ENCODE measurements at places on chromosomes 12 and 14.

- H3K4me1 ChIP-seq: peaks cover 9% of the 10 kb centered on the region
- H3K27ac ChIP-seq: peak overlapping the region; percentile 24
- no peaks in the 10 kb centered on the region for H3K27me3 ChIP-seq
These were observed 81.4 kb upstream of the ARID2 start for GRCh38 chr12:45648070-45648469.

GRCh38 chr12:129467726-129468125 is 436.1 kb downstream of the TMEM132D start:
- DNase-seq: no peak
- no peaks in the 10 kb centered on the region for H3K36me3 ChIP-seq
- H3K4me3 ChIP-seq: no peak overlapping the region
- H3K27me3 ChIP-seq: no peaks in the 10 kb centered on the region

- DNase-seq: no peak
- H3K36me3 ChIP-seq: no peaks in the 10 kb centered on the region
- no peak overlapping the region for H3K4me3 ChIP-seq
- no peaks in the 10 kb centered on the region for H3K27me3 ChIP-seq
These were observed 10.2 kb downstream of the ELK3 start for GRCh38 chr12:96204381-96204780.

GRCh38 chr12:59657266-59657665 is 61.4 kb downstream of the SLC16A7 start:
- H3K4me1 ChIP-seq: no peaks in the 10 kb centered on the region
- no peak overlapping the region for H3K4me3 ChIP-seq
- no peaks in the 10 kb centered on the region for H3K27me3 ChIP-seq
- no peak overlapping the region for H3K27ac ChIP-seq

DNA sequence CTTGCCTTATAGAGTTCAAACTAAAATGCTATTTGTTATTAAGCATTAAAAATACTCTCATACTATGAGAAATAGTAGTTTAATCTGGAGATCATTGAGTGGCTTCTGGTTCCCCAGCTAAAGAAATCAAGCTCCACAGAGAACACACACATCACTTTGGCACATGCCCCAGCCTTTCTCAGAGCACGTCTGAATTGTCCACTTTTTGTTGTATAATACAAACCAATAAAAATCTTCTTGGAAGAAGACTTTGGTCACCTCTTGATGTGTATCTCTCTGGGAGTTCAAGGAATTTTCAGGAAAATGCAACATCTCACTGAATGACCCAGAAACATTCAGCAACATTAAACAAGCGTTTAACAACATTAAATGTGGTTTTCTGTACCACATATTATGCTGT is 413.9 kb downstream of the GALC start:
- H3K36me3 ChIP-seq: no peaks in the 10 kb centered on the region
- H3K4me3 ChIP-seq: no peak overlapping the region
- no peak overlapping the region for H3K27ac ChIP-seq
- no peaks in the 10 kb centered on the region for H3K27me3 ChIP-seq
- DNase-seq: no peak
- H3K4me1 ChIP-seq: no peaks in the 10 kb centered on the region

DNA sequence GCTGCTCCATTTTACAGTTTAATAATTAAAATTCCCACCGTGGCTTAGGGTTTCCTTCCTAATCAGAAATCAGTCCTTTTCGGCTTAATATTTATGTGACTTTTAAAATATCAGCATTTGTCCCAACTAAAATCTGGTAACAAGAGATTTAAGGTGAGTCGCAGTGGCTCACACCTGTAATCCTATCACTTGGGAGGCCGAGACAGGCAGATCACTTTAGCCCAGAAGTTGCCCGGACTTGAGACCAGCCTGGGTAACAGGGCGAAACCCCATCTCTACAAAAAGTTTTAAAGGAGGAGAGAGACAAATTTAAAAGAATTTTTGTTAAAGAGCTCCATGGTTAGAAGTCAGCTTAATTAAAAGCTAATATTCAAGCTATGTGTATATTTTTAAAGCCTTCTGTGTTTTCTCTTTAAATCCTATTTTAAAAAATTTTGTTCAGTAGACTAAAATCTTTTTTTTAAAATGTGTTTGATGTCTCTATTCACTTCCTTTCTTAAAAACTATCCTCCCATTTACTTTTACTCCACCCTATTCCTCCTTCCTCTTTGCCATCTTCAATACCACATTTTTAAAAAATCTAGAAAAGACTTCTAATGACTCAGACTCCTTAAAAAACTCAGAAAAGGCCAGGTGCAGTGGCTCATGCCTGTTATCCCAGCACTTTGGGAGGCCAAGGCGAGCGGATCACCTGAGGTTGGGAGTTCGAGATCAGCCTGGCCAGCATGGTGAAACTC is 3.8 kb upstream of the TAC3 start:
- no peaks in the 10 kb centered on the region for H3K4me1 ChIP-seq
- no peak for DNase-seq

DNA sequence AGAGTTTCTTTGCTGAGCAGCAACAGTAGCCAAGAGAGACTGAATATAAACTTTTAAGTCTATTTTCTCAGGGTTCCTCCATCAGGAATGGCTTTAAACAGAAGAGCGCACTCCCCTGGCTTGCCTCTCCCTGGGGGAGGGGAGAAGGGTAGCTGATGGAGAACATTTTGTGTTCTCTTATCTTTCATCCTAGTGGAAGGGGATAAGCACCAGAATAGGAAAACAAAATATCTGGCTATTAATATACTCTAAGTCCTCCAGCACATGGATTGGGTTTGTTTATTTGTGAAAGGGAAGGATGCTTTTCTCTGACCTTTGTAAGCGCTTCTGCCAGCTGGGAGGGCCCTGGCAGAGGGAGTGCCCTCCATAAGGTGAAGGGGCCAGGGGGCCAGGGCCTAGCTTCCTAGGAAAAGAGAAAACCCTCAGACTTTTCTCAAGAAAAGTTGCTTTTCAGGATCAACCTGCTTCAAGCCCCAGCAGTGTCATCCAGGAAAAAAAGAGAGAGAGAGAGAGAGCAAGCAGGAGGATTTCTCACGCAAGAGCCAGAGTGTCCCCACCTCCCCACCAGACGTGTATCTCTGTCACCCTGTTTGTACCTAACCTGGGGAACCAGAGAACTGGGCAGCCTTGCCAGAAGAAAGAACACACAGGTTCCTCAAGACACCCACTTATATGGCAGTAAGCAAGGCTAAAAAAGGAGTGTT is 34.3 kb upstream of the ATP2A2 start:
- peak; percentile 56 for DNase-seq
- no peaks in the 10 kb centered on the region for H3K27me3 ChIP-seq
- peaks cover 68% of the 10 kb centered on the region for H3K4me1 ChIP-seq
- H3K4me3 ChIP-seq: no peak overlapping the region
- no peaks in the 10 kb centered on the region for H3K36me3 ChIP-seq

- no peak overlapping the region for H3K4me3 ChIP-seq
- H3K4me1 ChIP-seq: no peaks in the 10 kb centered on the region
- no peaks in the 10 kb centered on the region for H3K36me3 ChIP-seq
- no peak for DNase-seq
These were observed 20.9 kb downstream of the PLEKHA5 start for GRCh38 chr12:19150273-19150900.

DNA sequence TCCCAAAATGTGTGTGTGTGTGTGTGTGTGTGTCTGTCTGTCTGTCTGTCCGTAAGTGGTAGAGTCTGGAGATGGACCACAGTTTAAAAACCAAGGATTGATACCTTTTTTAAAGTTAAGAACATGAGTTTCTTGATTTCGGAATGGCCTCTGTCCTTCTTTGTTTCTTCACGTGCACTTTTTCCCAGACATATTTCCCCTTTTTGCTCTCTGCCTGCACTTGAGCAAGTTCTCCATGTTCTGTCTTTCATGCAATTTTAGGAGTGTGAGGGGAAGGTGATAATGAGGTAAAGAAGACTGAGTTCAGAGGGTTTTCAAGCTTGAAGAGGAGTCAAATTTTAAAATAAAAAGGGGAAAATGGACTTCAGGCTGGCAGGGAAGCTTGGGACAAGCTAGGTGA is 12.7 kb downstream of the OLR1 start:
- H3K4me1 ChIP-seq: no peaks in the 10 kb centered on the region
- no peak overlapping the region for H3K4me3 ChIP-seq
- no peaks in the 10 kb centered on the region for H3K36me3 ChIP-seq
- DNase-seq: no peak
- H3K27ac ChIP-seq: no peak overlapping the region

- H3K27me3 ChIP-seq: no peaks in the 10 kb centered on the region
- no peak overlapping the region for H3K27ac ChIP-seq
- no peaks in the 10 kb centered on the region for H3K4me1 ChIP-seq
- no peak overlapping the region for H3K4me3 ChIP-seq
- no peaks in the 10 kb centered on the region for H3K36me3 ChIP-seq
These were observed 82.0 kb downstream of the ETV6 start for GRCh38 chr12:11731455-11731854.

- no peaks in the 10 kb centered on the region for H3K27me3 ChIP-seq
- no peaks in the 10 kb centered on the region for H3K4me1 ChIP-seq
- DNase-seq: no peak
- H3K27ac ChIP-seq: no peak overlapping the region
These were observed 107.0 kb downstream of the EXOC5 start for GRCh38 chr14:57161583-57162234.

DNA sequence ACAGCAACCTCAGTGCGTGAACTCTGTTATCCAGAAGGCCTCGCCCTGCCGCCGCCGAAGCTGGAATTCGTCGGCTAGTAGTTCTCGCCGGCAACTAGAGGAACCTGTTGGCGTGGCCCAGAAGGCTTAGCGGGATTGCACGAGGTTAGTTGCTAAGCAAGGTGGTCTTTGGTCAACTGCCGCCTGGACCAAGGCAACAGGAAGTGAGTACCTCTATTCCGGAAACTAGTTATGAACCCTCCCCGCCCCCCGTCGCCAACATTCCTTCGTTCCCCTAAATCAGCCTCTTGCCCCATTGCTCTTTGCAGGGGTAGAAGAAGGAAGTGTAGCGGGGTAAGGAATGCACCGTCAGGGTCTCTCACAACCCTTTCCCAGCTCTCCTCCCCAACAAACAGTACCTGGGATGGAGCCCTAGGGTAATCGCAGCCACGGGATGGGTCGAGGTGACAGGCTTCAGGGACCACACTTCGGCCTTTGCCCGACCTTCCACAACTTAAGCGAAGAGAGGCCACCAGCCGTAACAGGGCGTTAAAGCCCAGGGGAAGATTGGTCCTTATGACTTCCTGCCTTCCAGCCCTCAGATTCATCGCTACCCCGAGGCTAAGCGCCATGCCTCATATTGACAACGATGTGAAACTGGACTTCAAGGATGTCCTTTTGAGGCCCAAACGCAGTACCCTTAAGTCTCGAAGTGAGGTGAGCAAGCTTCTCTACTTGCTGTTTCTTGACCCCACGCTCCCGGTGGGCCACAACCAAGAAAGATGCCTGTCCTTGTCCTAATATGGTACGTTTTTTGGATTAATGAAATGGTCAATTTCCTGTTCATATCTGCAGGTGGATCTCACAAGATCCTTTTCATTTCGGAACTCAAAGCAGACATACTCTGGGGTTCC is at the start of gene GMPR2:
Gene GMPR2 (plus strand): TSS at position 285 of the 893 bp plus-strand sequence. CDS start 325 bp downstream, at position 610.
- peak within 1 kb of the TSS; percentile 90 for H3K4me3 ChIP-seq
- H3K36me3 ChIP-seq: peaks cover 19% of the 10 kb centered on the region
- peak; percentile 50 for DNase-seq
- peaks cover 39% of the 10 kb centered on the region for H3K4me1 ChIP-seq
- H3K27me3 ChIP-seq: no peaks in the 10 kb centered on the region

GRCh38 chr14:63432888-63433552 is 110.2 kb downstream of the PPP2R5E start:
- H3K4me3 ChIP-seq: no peak overlapping the region
- H3K4me1 ChIP-seq: peaks cover 65% of the 10 kb centered on the region
- DNase-seq: no peak
- no peak overlapping the region for H3K27ac ChIP-seq
- no peaks in the 10 kb centered on the region for H3K36me3 ChIP-seq
- H3K27me3 ChIP-seq: no peaks in the 10 kb centered on the region

- H3K4me3 ChIP-seq: no peak overlapping the region
- no peak overlapping the region for H3K27ac ChIP-seq
- no peaks in the 10 kb centered on the region for H3K4me1 ChIP-seq
- H3K27me3 ChIP-seq: no peaks in the 10 kb centered on the region
- H3K36me3 ChIP-seq: no peaks in the 10 kb centered on the region
These were observed 29.4 kb downstream of the ANO4 start for GRCh38 chr12:100823963-100824362.

DNA sequence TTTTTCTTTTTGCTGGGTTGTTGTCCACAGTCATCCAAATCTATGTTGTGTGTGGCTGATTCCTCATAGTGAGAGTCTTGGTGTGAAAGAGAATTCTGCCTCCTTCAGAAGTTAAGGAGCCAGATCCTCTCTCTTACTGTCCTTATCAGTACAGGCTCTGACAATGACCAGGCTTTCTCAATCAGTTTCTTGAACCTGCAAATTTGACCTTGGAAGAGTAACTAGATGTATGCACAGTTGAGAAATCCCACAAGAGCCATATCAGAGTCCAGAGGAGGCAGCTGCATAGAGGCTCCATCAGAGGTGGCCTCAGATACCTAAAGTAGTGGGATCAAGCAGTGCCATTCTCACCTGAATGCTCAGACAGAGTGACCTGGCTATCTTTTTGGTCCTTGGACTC is 5.5 kb upstream of the GALC start:
- no peaks in the 10 kb centered on the region for H3K36me3 ChIP-seq
- no peak overlapping the region for H3K4me3 ChIP-seq
- DNase-seq: no peak
- H3K27me3 ChIP-seq: no peaks in the 10 kb centered on the region
- H3K4me1 ChIP-seq: no peaks in the 10 kb centered on the region
- H3K27ac ChIP-seq: no peak overlapping the region

- H3K36me3 ChIP-seq: no peaks in the 10 kb centered on the region
- H3K4me1 ChIP-seq: no peaks in the 10 kb centered on the region
- H3K4me3 ChIP-seq: no peak overlapping the region
- peak overlapping the region; percentile 56 for H3K27ac ChIP-seq
- DNase-seq: no peak
- H3K27me3 ChIP-seq: no peaks in the 10 kb centered on the region
These were observed 8.2 kb downstream of the PRKCH start for GRCh38 chr14:61329478-61330051.

DNA sequence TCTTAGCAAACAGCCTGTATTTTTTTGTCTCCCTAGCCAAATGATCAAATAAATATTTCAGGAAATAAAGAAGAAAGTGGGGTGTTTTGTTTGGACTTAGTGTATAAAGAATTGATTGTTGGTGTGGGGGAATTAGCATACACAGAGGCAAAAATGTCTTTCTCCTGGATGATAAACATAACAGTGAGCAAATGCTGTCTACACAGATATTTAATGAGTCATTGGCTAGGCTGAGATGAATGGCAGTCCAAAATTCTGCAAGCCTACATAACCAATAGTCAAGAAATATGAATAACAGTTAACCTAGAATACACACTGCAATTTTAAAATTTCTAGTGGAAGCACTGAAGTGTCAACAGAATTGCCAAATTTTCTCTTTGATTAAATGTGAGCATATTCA is 35.8 kb downstream of the MYF5 start:
- H3K4me3 ChIP-seq: no peak overlapping the region
- no peaks in the 10 kb centered on the region for H3K4me1 ChIP-seq
- H3K27ac ChIP-seq: no peak overlapping the region
- H3K27me3 ChIP-seq: no peaks in the 10 kb centered on the region

- no peak overlapping the region for H3K4me3 ChIP-seq
- H3K27ac ChIP-seq: peak overlapping the region; percentile 99
- no peak for DNase-seq
- no peaks in the 10 kb centered on the region for H3K36me3 ChIP-seq
- no peaks in the 10 kb centered on the region for H3K27me3 ChIP-seq
These were observed 1.1 kb upstream of the HOXC8 start for GRCh38 chr12:54007538-54008259.

- H3K4me1 ChIP-seq: no peaks in the 10 kb centered on the region
- no peak overlapping the region for H3K4me3 ChIP-seq
- no peaks in the 10 kb centered on the region for H3K36me3 ChIP-seq
- H3K27ac ChIP-seq: no peak overlapping the region
These were observed 45.7 kb downstream of the TRAFD1 start for GRCh38 chr12:112170971-112171596.

Data from gastrocnemius medialis (tissue), 4 donors.